ENCODE measurements at places on chromosomes 3 and 15.

- DNase-seq = no peak
Measured at GRCh38 chr15:56102441-56102840, 109.0 kb upstream of the NEDD4 start.

- DNase-seq = no peak
Measured at GRCh38 chr15:54064365-54064764, 86.1 kb downstream of the UNC13C start.

DNA sequence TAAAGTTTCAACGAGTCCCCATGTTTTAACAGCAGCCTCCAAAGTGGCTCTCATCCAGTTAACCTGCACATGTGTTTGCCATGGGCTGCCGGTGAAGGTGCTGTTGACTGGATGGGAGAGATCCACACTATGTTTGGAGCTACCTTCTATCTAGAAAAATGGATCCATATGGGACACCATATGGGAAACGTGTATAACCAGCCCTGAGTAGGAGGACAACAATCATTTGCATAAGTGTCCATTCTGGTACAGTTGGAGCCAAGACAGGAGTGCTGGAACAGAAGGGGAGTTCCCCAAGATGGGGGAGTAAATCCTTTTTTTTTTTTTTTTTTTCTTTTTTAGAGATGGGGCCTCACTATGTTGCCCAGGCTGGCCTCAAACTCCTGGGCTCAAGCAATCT is 36.6 kb downstream of the MKRN2 start:
- DNase-seq = no peak

DNA sequence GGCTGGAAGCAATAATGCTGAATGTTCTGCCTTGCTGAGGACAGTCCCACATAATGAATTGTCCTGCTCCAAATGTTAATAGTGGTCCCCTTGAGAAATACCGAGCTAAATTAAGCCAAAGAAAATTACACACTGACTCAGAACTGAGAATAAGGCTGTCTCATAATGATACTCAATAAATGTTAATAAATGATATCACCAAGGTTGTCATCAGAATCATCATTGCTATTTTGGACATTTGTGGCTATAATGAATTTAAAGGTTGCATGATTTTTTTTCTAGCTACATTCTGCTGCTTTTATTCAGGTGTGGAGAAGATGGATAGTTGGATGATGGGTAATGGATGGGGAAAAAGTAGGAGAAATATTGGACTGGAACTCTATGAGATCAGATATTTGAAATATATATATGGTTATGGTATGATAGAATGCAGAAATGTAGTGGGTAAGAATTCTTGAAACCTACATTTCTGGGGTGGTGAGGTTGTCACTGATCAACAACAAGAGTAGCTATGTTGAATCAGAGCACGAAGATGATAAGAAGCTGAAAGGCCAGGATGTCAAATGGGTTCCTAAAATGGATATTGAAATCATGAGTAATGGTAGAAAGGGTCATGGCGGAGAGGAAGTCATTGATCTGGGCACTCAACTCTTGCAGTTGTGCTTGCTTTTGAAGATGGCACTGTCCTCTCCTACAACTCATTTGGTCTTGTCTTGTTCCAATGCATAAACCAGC is 12.8 kb downstream of the CHST2 start:
- no peak for DNase-seq

GRCh38 chr3:139108253-139108969 is 63.7 kb upstream of the PRR23C start:
- DNase-seq = no peak

DNA sequence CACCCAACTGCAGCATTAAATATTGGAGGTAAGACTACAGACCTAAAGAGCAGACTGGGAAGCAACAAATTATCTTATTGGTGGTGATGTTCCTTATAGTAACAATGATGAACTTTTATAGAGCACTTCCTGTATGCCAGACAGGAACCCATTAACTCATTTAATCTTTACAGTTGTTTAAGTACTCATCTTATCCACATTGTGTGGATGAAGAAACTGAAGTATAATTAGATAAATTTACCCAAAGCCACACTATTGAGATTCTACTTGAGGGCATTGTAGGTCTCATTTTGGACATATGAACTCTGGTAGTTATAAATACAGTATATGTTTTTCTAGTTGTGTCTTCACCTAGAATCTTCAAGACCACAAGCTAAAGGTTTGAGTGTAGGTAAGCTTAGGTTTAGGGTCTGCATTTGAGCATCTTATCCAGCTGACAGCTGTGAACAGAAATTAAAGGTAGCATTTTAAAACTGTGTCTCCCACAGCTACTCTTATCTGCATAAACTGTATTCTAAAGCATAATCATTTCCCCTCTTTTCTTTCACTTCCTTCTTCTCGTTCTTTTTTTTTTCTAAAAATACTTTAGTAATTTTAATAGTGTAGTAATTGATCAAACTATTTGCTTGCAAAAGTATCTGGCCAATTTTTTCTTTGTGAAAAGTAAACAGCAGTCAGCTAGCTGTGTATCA is 138.2 kb downstream of the UBE2E2 start:
- no peak for DNase-seq

DNA sequence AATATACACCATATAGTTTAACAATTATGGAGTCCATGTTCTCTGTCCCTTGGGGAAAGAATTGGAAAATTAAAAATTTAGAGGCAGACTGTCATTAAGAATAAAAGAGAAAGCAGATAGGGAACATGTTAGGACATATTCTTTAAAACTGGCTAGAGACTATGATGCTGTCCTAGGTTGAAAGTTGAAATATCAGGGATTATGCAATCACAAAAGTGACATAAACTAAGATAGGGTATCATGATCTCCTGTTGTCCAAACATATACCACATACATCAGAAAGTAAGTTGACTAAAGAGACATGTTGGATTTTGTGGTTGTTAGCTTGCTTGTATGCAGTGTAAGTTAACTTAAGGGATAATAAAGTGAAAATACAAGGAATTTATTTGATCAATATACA is 9.9 kb upstream of the EID1 start:
- DNase-seq = no peak

DNA sequence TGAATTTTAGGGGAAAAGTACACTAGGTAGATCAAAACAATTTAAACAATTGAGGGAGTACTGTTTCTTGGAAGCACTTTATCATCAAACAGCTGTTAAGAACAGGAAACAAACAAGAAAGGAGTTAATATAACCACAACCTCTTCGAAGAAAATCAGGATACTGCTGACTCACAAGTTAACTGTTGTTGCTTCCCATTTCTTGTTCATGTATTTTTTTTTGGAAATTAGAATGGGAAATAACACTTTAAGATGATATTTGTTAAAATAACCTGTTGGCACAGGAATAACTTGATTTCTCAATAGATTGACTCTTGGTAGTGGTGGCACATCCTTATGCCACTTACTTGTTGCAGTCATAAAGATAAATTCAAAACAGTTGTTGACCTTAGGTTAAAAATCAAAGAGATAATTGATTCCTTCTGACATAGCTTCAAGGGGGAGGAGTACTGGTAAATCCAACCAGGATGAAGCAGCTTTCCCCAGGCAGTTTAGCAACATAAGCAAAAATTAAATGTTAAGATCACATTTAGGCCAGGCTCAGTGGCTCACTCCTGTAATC is 3.3 kb downstream of the BNIP2 start:
- peak; percentile 18 for DNase-seq
